ENCODE measurements at places on chromosomes 3 and 15. TPM values are rescaled to one million over a fixed set of nuclear protein-coding genes. Genes with fewer than 3 reads are reported as not detected.

DNA sequence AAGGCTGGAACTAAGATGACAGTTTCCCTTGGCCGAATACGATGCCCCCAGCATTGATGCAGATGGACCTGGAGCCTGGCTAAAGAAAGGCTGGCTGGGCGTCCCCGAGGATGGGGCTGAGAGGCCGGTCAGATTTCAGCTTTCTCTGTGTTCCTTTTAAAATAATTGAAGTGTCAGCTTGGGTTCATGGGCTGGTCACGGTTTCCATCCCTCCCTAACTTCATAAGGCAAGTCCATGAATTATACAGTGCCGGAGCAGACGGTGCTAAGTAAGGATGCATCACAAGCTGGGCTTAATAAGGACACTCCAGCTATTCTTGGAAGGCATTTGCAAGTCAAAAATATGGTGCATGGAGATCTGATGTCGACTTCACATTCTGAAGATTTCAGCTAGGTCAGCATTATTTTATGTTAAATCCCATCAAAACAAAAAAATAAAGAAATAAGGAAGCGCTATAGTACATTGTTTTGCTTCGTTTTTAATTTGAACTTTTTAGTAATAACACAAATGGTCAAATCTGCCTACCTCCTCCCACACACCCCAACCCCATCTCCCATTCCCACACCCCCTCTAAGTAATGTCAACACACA, 220.8 kb downstream of the RPLP1 start:
- no peak for DNase-seq

DNA sequence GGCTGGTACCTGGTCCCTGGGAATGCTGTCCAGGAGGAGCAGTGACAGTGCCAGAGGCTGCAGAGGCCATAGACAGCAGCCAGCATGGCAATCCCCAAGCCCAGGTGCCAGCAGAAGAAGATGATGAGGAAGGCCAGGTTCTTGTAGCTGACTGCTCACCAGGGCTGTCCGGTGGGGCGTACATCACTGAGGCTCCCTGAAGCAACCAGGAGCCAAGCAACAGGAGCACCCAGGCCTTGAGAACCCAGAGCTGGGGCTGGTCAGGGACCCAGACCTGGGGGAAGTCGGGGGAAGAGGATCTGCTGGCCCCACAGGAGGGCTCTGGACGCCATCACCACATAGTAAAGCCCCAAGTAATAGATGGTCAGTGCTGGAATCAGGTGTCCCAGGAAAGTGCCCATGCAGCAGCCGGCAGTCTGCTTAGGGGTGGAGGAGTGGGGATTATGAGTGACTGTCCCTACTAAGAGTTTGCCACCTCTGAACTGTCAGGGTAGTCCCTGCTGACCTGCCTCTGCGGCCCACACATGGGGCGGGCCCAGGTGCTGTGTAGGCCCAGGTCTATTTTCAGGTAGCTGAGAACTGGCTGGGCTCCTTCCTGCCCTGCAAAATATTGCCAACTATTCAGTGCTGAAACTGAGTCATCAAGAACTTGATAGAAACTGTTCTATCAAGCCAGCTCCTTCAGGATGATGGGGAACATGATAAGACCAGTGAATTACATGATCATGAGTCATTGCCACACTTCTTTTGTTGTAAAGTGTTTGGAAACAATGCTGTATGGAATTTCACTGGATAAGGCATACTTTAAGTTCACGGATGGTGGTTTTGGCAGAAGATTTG, 68.7 kb downstream of the CHRD start:
- DNase-seq: no peak

- no peak for DNase-seq
Observed at GRCh38 chr3:35404571-35404970, 234.8 kb upstream of the ARPP21 start.

- DNase-seq: no peak
Observed at GRCh38 chr15:95394186-95395067, 936.1 kb upstream of the NR2F2 start.

DNA sequence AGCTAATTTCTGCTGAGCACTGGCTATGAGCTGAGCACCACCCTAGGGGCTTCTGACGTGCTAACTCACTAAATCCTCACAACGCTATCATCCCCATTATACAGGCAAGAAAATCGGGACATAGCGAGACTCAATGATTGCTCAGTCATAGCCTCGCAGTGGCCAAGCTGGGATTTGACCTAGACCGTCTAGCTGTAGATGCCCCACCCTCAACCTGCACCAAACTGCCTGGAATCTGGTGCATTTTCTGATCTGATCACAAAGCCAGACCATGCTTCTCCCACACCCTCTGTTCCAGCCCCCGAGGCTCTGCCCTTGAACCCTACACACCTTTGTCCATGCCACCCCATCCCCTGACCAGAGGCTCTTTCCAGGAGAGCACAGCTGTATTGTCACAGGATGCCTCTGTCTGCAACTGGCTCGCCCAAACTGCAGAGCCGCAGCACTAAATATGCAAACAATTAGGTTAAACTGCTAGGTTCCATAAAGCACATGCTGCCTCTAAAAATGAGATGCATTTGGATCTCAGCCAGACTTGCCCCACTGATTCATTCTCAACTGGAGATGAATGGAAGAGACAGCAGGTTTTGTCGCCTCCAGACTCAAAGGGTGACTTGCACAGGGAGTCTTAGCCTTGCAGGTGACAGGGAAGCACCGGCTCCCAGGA, 95.2 kb downstream of the NUP210 start:
- no peak for DNase-seq

DNA sequence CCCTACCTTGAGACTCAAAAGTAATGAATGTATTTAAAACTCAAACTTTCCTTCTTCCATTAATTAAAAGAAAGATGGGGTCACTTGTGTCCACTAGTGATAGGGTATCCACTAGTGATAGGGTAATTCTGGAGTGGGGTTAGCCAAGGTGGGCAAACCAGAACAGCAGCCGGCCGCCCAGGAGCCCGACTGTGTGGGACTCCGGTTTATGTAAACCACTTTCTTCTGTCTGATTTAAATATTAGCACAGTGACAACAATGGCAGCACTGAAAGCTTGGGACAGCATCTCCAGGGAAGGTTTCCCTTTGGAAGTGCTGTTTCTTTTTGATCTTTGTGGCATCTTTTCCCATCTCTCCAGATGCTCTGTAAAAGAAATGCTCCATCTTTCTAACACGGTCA, 722 bp downstream of the MYZAP start:
- no peak for DNase-seq

DNA sequence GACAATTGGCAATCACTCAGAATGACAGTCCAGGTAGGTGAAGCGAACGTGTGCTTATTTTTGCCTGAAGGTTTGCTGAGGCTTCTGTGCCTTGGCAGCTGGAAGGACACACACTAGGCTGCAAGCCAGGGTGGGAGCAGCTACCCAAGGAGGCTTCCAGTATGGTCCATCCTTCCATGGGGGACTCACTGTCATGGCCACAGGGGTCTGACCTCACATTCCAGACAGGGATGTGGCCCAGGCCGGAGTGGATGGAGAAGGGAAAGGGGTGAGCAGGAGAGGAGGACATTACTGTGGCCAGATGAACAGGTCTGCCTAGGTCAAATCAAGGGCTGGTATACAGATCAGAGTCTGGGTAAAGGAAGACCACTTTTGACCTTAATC, 247.7 kb downstream of the ADAMTS17 start:
- DNase-seq: no peak

DNA sequence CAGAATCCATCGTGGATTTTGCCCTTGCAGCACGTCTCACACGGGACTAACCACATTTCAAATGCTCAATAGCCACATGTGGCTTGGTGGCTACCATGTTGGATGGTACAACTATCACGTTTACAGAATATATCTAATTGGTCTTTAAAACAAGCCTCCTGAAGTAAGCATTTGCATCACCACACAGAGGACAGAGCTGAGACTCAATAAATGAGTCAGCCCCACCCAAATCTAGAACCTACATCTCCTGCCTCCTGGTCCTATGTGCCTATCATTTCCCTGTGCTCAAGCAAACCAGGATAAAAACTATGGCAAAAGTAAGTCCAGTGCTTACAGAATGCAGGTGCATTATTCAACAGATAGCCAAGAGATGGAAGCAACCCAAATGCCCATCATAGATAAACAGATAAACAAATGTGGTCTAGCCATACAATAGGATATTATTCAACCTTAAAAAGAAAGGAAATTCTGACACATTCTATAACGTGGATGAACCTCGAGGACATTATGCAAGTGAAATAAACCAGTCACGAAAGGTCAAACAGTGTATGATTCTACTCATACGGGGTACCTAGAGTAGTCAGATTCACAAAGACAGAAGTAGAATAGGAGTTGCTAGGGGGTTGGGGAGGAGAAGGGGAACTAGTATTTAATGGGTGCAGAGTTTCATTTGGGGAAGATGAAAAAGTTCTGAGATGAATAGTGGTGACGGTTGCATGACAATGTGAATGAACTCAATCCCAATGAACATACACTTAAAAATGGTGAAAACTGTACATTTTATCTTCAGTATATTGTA, 43.9 kb downstream of the SRGAP3 start:
- no peak for DNase-seq

DNA sequence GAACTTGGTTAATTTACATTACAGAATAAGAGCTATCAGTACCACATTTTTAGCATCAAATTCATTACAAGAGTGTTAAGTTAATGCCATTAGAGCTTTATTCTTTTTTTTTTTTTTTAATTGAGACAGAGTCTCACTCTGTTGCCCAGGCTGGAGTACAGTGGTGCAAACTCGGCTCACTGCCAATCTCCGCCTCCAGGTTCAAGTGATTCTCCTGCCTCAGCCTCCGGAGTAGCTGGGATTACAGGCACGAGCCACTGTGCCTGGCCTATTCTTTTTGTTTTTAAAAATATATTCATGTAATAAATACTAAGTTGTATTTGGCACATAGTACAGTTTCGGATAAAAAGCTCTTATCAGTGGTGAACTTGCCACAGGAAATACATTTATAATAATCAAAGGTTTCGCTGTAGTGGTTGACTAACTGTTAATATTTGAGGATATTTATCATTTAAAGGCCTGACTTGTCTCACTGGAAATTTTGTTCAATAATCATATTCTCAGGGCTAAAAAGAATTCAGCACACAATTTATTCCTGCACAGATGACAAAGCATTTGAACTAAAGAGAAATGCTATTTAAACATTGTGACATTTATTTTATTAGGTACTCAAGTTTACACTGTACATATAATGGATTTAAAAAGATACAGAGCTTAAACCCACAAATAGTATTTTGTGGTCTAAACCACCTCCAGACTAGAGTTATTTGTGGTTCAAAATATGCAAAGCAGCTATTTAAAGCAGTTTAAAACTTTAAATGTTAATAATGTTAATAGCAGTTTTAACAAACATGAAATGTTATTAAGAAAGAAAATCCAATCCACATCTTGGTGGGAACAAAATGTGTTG, 6.1 kb upstream of the LEKR1 start:
- no peak for DNase-seq

- no peak for DNase-seq
Observed at GRCh38 chr3:109943181-109943580, 605.8 kb upstream of the DPPA4 start.

- DNase-seq: no peak
Observed at GRCh38 chr3:171354049-171354705, 106.0 kb downstream of the TNIK start.

- peak; percentile 94 for DNase-seq
Observed at GRCh38 chr3:49021813-49022687, at the start of gene NDUFAF3. Gene NDUFAF3 (plus strand): TSS chr3:49022121. CDS start chr3:49022145, 24 bp downstream.

- DNase-seq: no peak
Observed at GRCh38 chr3:118641608-118642007, 393.0 kb downstream of the IGSF11 start.

GRCh38 chr15:69080295-69081248, 66.1 kb downstream of the NOX5 start:
- no peak for DNase-seq

GRCh38 chr15:68326711-68327354, 49.3 kb downstream of the FEM1B start:
- no peak for DNase-seq

DNA sequence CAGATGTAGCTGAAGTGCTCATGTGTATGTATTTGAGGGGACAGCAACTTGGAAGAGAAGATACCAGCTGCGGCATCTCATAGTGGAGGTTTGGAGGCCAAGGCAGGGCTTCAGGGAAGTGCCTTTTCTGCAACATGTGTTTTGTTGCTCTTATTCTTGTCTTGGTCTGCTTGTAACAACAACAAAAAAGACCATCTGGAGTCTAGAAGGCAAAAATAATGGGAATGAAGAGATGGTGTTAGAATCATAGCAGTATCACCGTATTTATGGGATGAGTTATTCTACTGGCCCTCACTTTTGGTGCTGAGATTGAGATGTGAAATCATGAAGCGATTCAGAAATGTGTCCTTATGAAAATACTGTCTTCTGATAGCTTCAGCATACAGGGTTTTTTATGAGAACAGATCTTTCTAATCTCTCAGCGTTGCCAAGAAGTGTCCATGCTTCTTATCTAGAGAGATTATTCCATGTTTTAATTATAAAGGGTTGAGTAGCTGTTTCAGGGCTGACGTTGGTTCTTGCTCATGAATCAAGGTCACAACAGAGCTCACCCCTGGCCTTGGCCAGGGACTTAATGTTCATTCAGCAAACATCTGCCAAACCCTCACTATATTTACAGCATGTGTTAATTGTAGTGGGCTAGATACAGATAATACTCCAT, 58.0 kb downstream of the ITPR1 start:
- DNase-seq: peak; percentile 88

- no peak for DNase-seq
Observed at GRCh38 chr3:194852345-194852744, 166.7 kb downstream of the FAM43A start.

GRCh38 chr15:56910801-56911200, 7.6 kb upstream of the TCF12 start:
- DNase-seq: no peak

GRCh38 chr3:126859415-126860246, 123.3 kb upstream of the PLXNA1 start:
- DNase-seq: no peak

- DNase-seq: no peak
Observed at GRCh38 chr3:180633722-180634121, 31.8 kb downstream of the TTC14 start.

The CYP8B1 gene
- polyA plus RNA-seq: not detected

The HGD gene
- polyA plus RNA-seq: 1.1 TPM

The MINAR1 gene
- polyA plus RNA-seq: 6.1 TPM

The SLC38A3 gene
- 0.30 TPM for polyA plus RNA-seq

The SOX14 gene
- polyA plus RNA-seq: not detected

The EPHA6 gene
- 0.07 TPM for polyA plus RNA-seq

The GOLGA8R gene
- polyA plus RNA-seq: 4.7 TPM

The TRIM42 gene
- polyA plus RNA-seq: not detected

The C3orf52 gene
- polyA plus RNA-seq: 2.2 TPM

The ACTRT3 gene
- polyA plus RNA-seq: 0.32 TPM

The DUOX1 gene
- polyA plus RNA-seq: 2.5 TPM

All from adrenal gland (tissue), 19 donors.